ENCODE measurements at places on chromosomes 4 and X.
A peak's percentile ranks its signal among the peaks of the same experiment; 100 is the strongest.

GRCh38 chrX:46376246-46376885, 168.9 kb downstream of the ZNF674 start:
- DNase-seq = no peak

GRCh38 chrX:40173143-40174000, 75.6 kb upstream of the BCOR start:
- DNase-seq = no peak

- no peak for DNase-seq
Observed at GRCh38 chrX:136159611-136160025, 12.3 kb downstream of the FHL1 start.

DNA sequence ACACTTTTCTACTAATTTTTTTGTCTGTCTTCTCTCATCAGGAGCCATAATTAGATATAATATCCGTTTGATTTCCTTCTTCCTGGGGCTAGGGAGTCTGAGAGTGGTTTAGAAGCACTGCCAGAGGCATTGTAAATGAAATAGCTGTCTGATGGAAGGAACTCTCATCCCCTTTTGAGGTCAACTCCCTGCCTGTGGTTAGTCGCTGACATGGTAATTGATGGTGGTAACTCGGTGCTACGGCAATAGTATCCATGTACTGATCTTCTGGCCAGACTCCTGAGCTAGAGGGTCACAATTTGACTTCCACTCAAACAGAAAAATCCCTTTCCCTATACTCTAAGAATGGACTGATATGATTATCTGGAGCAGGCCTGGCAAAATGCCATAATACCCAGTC, 108.1 kb upstream of the TRPC5 start:
- DNase-seq = no peak

GRCh38 chr4:4851906-4852305, 7.6 kb upstream of the MSX1 start:
- no peak for DNase-seq

GRCh38 chr4:82372517-82373485, 990 bp downstream of the HNRNPD start:
- DNase-seq = peak; percentile 46

GRCh38 chr4:121814756-121815155, 8.9 kb downstream of the CCNA2 start:
- no peak for DNase-seq

GRCh38 chrX:63330681-63331080, 20.5 kb downstream of the SPIN4 start:
- no peak for DNase-seq

GRCh38 chrX:106903291-106903824, at the start of gene RIPPLY1:
RIPPLY1 (minus strand) TSS chrX:106903341; CDS start chrX:106903287, 54 bp downstream.
- no peak for DNase-seq

- no peak for DNase-seq
Observed at GRCh38 chr4:8861576-8862295, 9.9 kb downstream of the HMX1 start.

- no peak for DNase-seq
Observed at GRCh38 chr4:40401096-40401495, 66.0 kb downstream of the CHRNA9 start.

- DNase-seq = no peak
Observed at GRCh38 chr4:16196482-16197393, 29.5 kb downstream of the TAPT1 start.

- DNase-seq = no peak
Observed at GRCh38 chrX:101252634-101253033, 33.0 kb downstream of the DRP2 start.

DNA sequence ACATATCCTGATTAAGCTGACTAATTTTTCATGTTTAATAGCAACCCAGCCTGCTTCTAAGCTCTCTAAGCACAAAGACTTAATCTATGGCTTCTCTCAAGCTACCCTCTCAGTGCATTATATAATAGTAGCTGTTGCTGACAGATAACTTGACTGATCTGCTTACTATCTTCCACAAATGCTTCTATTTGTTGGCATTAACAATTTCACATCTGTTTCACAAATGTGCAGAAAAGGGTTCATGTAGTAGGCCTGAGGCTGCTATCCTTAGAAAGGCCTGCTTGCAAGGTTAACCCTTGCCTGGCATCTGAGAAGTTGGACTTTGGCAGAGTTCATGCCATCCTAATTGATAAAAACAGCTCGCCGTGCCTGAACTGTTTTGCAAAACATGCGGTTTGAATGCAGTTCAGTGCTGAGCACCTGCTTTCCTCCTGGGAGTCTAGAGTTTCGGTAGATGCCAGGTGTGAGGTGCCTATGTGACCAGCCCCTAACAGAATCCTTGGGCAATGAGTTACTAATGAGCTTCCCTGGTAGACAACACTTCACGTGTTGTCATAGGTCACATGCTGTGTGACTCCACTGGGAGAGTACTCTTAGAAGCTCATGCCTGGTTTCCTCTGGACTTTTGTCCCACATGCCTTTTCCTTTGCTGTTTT, 68.4 kb downstream of the NSG1 start:
- no peak for DNase-seq

GRCh38 chr4:145852256-145852839, 86.3 kb downstream of the ZNF827 start:
- no peak for DNase-seq

- no peak for DNase-seq
Observed at GRCh38 chrX:120727452-120727851, 97.6 kb upstream of the C1GALT1C1 start.

- DNase-seq = no peak
Observed at GRCh38 chr4:5051278-5052203, at the start of gene STK32B. STK32B (plus strand) TSS chr4:5051480.

- DNase-seq = no peak
Observed at GRCh38 chr4:188423039-188423438, 283.8 kb downstream of the TRIML1 start.

DNA sequence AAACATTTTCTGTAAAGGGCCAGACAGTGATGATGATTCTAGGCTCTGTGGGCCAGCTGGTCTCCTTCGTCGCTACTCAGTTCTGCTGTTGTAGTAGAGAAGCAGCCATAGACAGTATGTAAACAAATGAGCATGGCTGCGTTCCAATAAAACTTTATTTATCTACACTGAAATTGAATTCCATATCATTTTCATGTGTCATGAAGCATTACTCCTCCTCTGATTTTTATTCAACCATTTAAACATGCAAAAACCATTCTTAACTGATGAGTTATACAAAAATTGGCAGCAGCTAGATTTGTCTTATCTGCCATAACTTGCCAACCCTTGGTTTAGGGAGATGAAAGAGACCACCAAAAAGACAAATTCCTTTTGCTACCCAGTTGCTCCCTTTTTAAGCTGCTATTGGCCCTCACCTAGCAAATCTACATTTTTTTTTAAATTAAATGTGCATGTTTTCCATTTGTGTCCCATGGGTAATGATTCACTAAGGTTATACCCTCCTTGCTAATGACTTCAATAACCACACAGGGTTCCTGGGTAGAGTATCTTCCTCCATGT, 309.9 kb downstream of the DHX15 start:
- DNase-seq = no peak

DNA sequence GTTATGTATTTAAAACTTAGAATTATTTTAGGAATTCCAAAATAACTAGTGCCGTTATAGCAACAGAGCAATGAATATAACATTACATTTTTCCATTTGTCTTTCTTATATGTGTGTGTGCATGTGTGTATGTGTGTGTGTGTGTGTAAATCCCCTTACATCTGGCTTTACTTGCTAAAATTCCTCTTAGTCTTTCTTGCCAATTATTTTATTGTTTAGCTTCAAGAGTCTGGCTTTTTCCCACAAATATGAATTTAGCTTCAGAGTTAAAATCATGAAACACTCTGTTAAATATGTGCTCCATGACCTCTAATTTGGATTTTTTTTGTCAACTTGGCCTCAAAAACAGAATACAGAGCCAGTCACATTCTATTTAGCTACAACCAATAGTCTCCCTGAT, 18.9 kb downstream of the FGF13 start:
- DNase-seq = no peak

- DNase-seq = no peak
Observed at GRCh38 chr4:159242427-159242826, 139.5 kb downstream of the RAPGEF2 start.

DNA sequence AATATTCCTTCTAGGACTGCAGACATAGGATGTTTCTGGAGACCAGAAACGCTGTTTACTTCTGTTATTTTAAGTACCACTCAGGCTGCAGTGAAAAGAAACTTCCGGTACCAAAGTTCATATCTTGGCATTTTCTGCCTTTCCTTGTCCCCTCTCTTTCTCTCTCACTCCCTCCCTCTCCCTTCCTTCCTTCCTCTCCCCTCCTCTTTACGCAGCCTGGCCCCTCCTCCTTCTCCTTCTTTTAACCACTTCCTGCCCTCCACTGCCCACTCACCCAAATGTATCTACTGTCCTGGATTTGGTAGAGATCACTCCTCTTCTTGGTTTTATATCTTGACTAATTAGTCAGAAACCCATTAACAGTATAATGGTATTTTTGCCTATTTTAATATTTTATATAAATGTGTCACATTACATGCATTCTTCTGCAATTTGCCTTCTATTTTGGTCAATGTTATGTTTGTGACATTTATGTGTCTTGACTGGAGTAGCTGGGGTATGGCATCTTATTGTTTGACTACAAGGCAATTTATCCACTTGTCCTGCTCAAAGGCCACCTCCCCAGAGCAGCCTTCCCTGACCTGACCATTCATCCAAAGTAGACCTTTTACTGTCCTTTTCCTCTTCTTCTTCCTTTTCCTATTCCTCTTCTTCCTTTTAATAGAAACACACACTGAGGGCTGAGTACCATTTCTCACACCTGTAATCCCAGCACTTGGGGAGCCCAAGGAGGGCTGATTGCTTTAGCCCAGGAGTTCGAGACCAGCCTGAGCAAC, 56.9 kb downstream of the BCOR start:
- DNase-seq = no peak

DNA sequence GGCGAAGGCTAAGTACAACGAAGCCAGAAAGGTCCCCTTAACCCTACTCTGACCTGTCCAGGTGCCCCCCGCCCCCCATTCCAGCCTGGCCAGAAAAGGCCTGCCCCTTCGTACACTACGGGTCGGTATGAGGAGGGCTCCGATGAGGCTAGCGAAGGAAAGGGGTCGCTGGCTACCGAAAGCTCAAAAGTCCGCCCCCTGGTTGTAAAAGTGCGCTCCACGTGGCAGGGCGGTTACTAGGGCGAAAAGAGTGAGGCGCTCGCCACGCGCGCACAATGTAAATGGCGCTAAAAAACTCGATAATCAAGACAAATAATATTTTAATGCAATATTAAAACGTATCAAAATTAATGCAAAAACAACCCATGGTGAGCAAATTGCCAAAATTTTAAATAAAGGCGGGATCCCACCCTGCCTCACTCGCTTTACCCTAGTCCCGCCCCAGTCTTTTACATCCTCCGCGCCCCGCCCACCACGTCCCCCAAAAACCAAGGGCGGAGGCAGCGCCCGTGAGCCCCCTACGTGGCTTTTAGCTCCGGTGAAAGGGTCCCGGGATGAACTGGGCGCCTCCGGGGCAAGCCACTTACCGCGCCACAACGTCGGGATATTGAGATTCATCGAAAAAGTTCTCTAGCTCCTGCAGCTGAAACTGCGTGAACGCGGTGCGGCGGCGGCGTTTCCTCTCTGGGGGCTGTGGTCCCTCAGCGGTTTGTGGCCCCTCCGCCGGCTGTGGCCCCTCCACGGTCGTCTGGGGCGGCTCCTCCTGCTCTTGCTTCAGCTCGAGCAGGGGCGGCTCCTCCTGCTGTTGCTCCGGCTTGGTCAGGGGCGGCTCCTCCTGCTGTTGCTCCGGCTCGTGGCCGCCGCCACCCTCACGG, 929 bp downstream of the ESX1 start:
- DNase-seq = no peak

DNA sequence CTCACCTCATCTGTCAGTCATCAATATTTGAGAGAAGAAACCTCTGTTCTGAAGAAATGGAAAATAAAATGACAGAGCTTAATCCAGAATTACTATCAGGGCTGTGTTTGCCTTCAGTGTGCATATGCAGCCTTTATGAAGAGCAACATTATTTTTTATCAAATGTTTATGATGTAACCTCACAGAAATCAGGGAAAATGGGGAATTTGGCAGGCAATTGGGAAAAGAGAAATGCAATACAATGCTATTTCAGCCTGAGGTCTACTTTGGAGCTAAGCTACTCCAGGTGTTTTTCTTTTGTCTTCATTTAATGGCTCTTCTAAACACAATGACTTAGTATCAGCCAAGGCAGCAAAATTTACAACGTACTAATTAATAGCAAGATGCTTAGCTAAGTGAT, 241.1 kb upstream of the TET2 start:
- no peak for DNase-seq

- DNase-seq = no peak
Observed at GRCh38 chrX:41596596-41596995, 92.2 kb upstream of the GPR34 start.

DNA sequence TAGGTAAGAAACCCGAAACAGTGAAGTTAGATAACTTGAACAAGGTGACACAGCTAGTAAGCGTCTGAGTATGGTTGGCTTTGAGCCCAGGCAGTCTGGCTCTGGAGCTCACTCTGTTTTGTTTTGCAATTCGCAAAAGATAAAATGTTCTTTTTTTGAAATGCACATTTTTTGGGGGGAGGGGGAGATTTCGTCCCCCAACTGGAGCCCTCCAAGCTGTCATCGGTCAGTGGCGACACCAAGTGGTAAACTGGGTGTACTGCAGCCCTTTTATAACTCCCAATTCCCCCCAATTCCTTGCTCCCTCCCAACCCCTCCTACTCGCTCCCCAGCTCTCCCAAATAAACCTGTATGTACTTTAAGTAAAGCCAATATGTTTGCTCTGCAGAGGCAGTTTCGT, 2.8 kb upstream of the CLCN5 start:
- no peak for DNase-seq

GRCh38 chr4:36609661-36610060, 328.2 kb downstream of the DTHD1 start:
- DNase-seq = no peak

GRCh38 chr4:16083241-16084191, at the start of gene PROM1:
PROM1 (minus strand) TSS chr4:16084023; CDS start chr4:16075906, 8,117 bp downstream.
- DNase-seq = no peak

Data from stimulated activated CD8-positive, alpha-beta memory T cell treated with anti-CD3 and anti-CD28 coated beads, Interleukin-7, amount 100 ng/mL, for 24 hours (primary cell).